Caudate nucleus (tissue), 63 donors: ENCODE measurements at places on chromosomes 16 and 17.

DNA sequence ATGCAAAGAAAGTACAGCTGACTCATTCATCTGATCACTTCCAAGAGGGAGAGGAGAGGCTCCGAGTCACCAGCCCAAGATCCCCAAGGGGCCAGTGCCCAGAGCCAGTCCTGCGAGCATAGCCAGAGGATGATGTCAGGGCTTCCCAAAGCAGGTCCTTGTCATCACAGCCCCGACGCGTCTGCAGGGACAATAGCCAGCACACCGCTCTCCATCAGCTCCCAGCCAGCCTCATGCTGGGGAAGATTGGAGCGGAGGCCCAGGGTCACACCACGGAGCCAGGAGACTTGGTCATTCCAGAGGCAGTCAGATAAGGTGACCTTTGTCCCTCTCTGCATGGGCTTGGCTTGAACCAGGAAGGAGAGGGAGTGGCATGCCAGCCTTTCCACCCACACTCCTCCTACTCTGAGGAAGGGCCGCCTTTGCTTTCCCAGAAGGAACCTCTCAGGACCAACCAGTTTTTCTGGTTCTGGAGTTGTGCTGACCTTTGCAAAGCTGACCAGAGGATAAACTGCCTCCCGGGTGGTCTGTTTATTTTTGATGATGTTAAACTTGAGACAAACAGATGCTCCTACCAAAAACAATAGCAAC lies 58.3 kb upstream of the ARHGAP44 start:
- no peak for DNase-seq

- DNase-seq = no peak
Measured at GRCh38 chr16:11356573-11357331, 11.5 kb downstream of the RMI2 start.

- no peak for DNase-seq
Measured at GRCh38 chr16:28984091-28984490, 761 bp upstream of the LAT start.

DNA sequence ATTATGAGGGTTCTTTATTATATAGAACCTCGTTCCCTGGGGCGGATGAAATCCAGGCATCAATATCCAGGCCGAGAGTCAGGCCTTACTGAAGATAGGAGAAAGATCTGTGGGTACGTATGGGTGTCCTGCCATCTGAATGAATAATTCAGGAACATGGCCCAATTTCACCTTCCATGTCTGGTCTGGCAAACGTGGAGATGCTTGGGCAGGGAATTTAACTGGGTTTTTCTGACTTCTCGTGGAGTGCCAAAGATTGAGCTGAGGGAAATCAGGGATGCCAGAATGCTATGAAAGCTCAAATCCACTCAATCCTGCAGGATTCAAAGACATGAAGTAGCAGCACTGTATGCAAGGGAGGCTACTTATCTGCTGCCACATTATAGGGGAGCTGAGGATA lies 302.8 kb downstream of the SLC39A11 start:
- no peak for DNase-seq

- no peak for DNase-seq
Measured at GRCh38 chr16:87582216-87582965, 19.9 kb upstream of the JPH3 start.

DNA sequence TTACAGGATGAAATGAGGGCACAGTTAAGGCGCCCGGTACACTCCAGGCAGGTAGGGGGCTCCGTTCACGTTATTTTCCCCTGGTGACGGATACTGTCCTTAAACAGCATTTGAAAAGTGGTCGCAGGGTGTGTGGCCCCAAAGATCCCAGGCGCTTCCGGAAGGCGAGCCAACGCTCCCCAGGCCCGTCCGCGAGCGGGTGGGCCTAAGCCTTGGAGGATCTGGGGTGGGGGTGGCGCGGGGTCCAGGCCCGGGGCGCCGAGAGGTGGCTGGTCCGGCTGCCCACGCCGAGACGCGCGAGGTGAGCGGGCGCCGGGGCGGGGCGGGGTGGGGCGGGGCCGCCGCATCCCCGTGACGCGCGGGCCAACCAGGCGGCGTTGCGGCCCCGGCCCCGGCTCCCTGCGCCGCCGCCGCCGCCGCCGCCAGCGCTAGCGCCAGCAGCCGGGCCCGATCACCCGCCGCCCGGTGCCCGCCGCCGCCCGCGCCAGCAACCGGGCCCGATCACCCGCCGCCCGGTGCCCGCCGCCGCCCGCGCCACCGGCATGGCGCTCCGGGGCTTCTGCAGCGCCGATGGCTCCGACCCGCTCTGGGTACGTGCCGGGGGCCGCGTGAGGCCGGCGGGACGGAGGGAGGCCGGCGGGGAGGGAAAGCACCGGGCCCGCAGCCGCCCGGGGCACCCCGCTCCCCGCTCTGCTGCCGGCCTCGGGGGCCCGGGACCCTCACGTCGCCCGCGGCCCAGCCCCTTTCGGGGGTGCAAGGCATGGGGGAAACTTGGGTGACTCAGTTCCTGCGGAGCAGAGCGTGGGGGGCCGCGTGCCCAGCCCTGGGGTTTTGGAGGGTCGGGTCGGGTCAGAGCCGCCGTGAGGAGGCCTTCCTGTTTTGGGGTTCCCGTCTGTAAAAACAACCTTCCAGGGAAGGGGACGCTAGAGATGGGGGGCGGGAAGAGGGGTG lies at the start of gene ABCC1:
Gene ABCC1, plus strand, starts transcription at position 407 of the 951 bp plus-strand sequence. Its CDS starts 136 bp downstream, at position 543.
- no peak for DNase-seq

- no peak for DNase-seq
Measured at GRCh38 chr17:58706351-58707140, 14.1 kb downstream of the RAD51C start.

DNA sequence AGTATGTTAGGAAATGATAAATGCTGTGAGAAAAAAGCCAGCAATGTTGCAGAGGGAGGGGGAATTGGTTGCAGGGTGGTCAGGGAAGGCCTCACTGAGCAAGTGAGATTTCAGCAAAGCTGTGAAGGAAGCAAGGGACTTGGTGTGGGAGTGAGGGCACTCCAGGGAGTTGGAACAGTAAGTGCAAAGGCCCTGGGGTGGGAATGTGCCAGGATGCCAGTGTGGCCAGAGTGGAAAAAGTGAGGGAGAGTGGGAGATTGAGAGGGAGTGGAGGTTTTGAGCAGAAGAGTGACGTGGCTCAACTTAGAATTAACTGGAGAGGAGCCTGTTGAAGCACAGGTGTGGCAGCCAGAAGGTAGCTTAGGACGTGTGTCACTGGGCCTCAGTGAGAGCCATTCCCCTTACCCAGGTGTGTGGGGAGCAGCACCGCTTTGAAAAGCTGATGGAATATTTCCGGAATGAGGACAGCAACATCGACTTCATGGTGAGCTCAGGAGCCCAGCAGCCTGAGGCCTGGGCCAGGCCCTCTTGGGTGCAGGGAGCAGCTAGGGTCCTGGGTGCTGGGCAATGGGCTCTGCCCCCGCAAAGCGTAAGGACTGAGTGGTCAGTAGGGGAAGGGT lies 16.6 kb downstream of the FMNL1 start:
- DNase-seq = no peak

DNA sequence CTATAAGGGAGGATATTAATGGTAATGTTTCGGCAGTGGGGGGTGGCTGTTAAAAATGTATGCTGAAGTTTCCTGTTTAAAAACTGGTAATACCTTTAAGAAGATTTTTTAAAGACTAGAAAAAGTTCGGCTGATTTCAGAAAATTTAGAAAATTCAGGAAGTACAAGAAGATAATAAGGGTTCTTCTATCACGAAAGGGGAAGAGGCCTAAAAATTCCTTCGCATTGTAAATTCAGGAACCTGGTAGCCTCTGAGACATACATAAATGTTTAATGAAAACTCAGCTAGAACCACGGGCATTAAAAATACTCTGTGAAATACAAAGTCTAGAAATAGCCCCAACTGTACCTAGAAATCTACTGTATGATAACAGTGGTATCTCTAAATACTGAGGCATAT lies 181.2 kb downstream of the PARN start:
- DNase-seq = no peak

DNA sequence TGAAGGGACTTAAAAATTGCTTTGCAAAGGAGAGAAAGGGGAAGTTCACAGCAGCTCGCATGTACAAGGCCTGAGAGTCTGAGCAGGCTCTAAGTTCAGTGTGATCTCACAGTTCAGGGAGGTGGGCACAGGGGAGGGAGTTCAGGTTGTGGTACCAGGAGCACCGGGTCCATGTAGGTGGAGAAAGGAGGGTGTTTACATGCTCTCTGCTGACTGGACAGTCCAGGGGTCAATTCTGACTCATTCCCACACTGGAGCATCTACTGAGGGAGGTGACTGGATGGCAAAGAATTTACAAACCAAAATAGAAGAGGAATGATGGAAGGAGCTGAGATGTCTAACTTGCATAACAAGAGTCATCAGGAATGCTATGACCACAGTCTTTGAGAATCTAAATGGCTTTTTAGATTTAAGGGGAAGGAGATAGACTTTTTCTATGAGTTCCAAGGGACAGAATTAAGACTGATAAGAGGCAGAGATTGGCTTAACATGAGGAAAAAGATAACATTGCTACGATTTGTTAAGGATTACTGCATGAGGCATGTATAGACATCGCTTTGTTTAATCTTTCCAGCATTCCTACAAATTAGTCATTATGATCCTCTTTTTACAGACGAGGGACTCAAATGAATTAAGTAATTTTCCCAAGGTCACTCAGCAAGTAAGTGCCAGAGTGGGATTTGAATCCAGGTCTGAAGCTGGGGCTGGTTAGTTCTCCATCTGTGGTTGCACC lies 29.9 kb downstream of the MIS12 start:
- no peak for DNase-seq

DNA sequence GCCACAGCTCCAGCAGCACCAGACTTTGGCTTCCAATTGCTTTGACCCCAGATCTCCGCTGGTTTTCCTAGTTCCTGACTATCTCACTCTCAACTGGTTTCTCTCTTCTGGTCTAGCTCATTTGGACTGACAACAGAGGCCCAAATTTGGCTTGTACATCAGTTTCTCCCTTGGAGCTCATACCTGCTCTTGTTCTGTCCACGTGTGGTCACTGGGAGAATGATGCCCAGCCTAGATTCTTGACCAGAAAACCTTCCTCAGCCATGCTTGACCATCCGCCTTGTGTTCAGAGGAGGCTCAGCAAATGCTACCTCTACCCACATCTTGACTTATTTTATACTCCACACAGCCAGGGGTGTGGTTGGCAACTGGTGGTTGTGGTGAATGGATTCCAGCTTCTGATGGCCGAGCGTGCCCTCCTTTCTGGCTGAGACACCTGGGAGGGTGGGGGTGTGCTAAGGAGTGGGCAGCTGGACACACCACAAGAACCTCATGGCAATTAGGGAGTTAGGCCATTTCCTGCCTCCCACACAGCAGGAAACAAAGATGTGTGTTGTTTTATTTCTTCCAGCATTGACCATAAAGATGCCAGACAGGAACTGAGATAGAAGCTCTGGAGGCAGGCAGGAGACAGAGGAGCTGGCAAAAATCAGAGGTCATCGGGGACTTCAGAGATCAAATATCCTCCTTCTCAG lies 93.8 kb upstream of the FAM20A start:
- no peak for DNase-seq

DNA sequence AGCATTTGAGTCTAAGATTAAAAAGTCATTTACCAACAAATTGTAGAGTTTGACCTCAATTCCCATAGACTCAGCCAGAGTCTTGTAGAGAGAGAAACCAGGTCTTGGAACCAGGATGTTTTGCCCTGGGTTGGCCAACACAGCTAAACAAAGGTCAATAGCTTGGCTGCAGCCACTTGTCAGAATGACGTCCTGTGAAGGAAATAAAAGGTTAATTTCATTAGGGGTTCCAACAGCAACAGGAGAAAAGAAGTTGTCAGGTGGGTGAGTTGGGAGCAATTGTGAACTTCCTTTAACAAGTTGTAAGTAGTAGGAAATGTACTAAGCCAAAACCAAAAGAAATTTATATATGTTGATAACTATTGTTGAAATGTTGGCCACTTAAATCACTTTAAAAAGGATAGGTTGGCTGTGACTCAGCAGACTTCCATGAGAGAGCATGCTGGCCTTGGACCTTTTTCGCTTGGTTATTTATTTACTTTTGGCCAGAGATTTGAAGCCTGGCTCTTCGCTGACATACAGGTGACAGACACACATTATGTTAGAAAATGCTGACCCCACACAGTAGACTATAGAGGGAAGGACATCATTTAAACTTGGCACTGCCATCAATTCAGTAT lies 4.3 kb downstream of the TAT start:
- no peak for DNase-seq

DNA sequence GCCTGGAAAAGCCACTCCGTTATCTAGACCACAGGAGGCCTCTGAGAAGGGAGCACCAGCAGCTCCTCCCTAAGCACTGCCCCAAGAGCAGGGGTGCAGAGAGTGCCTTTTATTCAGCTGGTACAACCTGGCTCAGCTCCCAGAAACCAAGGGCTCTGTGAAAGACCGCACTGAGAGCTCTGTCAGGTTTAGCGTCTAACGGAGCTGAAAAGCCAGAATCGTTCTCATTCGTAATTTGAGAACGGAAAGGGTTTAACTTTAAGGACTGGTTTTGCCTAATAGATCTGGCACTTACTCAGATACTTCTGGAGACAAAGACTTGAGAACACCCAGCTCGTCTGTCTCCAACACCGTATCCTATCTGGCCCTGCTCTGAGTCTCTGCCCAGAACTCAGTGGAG lies 13.5 kb downstream of the MPG start:
- peak; percentile 64 for DNase-seq

GRCh38 chr17:53058031-53058430 lies 764.7 kb upstream of the KIF2B start:
- no peak for DNase-seq

GRCh38 chr16:65123396-65124211 lies 1.7 kb upstream of the CDH11 start:
- no peak for DNase-seq

DNA sequence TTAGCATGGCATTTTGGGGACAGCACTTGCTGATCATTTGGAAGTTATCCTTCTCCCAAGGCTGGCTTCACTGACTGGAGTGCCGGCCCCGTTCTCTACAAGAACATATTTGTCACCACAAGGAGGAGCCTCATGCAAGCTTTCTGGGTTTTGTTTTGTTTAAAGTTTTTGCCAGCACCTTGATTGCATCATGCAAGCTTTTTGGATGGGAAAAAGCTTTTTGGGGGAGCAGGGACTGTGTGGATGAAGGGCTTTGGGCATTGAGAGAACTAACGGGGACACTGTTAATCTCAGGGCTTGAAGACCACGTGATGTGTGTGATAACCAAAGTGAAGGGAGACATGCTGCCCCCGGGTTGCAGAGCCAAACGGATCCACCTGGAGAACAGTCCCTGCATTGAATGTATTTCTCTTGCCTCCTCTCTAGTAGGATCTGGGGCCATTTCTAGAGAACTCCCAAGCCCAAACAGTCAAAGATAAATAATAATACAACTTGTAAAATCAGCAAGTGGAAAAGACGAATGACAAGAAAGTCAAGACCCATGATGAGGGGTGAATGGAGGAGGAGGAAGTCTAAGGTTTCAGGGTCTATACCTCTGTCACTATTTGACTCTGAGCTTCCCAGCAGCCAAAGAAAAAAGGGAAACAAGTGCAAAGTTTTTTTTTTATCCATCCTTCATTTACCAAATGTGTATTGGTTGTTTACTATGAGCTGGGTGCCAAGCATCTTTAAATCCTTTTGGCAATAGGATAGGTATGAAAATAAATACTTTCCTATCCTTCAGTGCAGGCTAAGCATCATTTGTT lies 17.2 kb downstream of the TMEM114 start:
- DNase-seq = no peak

GRCh38 chr17:73292031-73292531 lies 19.7 kb downstream of the CDC42EP4 start:
- peak; percentile 54 for DNase-seq
